ENCODE measurements at places on chromosomes 6 and 20.

DNA sequence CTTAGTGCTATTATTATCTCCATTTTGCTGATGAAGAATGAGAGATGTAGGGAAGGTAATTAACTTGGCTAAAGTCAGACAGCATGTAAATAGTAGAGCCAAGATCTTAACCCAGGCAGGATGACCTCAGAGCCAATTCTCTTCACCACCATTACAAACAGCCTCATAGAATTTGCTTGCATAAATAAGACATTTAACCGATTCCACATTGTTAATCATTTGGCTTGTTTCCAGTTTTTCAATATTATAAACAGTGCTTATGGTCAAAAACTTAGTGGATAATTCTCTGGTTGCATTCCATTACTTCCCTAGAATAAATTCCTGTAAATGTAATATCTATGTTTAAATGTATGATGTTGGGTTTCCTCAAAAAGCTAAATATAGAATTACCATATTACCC, 19.1 kb upstream of the PRDM1 start:
- DNase-seq, result no peak

DNA sequence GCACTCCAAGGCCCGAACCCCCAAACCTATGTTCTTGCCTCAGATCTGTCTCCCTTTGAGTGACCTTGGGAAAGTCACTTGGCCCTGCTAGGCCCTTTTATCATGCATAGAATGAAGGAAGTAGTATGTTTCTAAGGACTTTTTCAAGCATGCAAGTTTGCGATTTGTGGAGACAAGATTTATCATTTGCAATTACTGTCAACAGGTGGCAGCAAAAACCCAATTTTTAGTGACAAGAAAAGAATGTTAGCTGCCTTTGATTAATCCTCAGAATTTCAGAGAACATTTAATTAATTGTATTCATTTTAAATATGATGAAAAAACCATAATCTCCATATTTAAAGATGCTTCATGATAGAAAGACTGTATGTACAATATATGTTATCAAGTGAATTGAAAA, 28.3 kb upstream of the PREP start:
- no peak for DNase-seq

GRCh38 chr6:117906958-117907600, at the start of gene SLC35F1:
TSS of gene SLC35F1 (plus strand) at chr6:117907264.
- no peak for DNase-seq

DNA sequence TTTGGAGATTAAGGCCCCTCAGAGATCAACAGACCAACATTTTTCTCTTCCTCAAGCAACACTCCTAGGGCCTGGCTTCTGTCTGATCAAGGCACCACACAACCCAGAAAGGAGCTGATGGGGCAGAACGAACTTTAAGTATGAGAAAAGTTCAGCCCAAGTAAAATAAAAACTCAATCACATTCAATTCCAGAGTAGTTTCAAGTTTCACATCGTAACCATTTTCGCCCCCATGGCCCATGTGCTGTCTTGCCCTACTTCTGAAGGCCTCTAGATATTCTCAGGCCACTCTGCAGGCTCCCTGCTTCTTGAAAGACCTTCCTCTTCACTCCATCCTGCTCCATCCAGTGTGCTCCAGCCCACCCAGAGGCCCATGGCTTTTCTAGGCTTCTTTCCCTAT, 4.2 kb downstream of the IL17A start:
- no peak for DNase-seq

DNA sequence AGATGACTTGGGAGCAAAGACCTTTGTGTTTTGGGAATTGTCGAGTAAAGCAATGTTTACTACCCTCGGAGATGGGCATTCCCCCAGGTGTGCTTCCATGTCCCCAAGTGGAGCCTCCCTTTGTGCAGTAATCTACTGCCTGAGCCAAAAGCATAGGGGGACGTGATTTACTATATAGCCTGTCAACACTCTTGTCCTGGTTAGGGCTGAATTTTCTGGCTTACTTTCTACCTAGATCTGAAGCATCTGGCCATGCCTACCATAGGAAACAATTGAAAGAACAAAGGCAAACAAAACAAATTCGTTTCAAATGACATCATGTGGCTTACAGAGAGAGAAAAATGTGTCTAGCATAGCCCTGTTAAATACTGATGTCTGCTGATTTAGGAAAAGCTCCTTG, 350.6 kb downstream of the SAMD5 start:
- DNase-seq, result no peak

- DNase-seq, result no peak
Measured at GRCh38 chr6:151357758-151358436, 33.5 kb downstream of the ZBTB2 start.

DNA sequence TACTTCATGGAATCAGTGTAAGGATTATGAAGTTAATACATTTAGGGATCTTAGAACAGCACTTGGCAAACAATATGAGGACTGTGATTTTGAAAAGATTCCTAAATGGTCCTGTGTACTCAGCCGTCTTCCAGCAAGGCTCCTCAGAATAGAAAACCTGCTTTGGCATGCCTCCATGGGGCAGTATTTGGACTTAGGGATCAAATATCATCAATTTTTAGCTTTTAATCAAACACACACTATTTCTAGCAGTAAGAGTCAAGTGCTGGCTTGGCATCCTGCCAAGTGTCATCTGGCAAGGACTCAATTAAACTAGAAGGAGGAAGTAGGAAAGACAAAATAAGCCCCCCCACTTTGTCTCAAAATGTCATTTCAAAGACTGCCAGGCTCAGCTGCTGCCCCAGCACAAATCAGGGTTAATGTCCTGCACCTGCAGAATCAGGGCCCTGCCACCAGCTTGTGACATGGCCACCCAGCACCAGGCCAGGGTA, 40.8 kb downstream of the IYD start:
- no peak for DNase-seq

DNA sequence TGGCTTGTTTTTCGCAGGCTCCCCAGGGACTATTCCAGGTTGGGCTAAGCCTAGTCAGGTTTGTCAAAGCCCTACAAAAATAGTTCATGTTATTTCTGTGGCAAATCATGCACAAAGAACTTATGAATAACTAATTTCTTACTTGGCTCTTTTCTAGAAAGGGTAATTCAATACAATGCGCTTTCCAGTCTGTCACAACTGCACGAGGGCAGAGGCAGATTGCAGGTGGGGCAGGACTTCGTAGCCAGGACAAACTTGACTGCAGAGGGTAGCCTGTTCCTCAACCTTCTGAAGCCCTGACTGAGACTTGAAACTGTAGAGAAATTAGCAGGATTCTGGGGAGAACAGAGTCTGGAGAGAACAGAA, 253.5 kb downstream of the QKI start:
- DNase-seq, result no peak

- DNase-seq, result no peak
Measured at GRCh38 chr6:93992976-93993375, 573.6 kb upstream of the EPHA7 start.

DNA sequence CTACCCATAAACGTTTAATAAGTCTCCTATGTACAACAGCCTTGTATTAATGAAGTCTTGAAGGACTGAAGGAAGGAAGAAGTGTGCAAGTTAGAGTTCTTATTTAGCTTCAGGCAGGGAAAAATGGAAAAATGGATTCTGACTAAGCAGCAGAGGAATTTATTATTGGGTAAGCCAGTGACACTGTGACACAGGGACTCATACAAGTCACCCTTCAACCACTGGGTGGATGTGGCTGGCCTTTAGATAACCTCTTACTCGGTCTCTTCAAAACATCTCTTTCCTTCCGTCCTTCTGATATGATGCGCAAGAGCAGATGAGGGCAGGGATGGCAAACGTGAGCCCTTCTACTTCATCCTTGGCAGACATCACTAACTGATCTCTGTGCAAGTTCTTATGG, 145.6 kb downstream of the DHX35 start:
- DNase-seq, result no peak

DNA sequence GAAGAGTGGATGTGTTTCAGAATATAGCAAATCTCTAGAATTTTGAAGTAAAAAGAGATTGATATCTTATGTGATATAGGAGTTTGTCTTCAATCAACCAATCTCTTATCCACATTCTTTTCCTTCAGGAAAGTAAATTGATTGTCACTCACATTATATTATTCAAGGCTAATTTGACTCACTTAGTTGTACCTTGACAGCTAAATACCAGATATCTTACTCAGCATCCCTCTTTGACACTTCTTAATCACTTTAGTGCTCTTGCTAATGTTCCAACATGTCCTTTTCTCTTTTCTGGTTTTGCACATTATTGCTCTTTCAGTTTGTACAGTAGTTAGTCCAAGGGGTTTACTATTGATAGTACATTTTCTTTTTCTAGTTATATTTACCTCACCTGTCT, 286.9 kb upstream of the PTCHD4 start:
- no peak for DNase-seq

DNA sequence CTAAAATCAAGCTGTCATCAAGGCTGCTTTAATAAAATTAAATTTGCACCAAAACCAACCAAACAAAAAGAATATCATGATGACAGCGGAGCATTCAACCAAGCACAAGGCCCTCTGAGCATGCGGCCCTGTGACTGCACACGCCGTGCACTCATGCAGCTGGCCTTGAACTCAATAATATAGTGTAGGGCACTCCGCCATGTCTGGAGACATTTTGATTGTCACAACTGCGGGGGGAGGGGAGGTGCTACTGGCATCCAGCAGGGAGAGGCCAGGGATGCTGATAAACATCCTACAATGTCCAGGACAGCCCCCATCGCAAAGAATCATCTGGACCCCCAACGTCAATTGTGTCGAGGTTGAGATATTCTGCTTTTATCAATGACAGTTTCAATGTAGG, 9.7 kb downstream of the MOCS3 start:
- no peak for DNase-seq

- no peak for DNase-seq
Measured at GRCh38 chr6:90891355-90891754, 304.5 kb upstream of the MAP3K7 start.

DNA sequence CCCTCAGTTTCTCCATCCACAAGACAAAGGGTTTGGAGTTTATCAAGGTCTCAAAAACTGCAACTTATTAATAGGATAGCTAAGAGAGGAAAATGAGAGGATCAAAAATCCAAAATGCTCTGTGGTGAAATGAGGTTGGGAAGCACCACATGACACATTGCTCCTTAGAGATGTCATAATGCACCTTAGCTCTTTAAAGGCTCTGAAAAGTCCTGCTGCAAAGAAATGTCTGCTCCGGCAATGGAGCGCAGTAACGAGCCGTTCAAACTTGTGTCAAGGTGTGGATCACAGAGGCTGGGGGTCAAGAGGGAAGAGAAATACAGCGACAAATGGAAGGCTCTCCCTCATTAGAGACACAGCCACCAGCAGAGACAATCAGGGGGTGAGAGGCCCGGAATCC, 53.1 kb downstream of the BMP7 start:
- DNase-seq, result no peak

DNA sequence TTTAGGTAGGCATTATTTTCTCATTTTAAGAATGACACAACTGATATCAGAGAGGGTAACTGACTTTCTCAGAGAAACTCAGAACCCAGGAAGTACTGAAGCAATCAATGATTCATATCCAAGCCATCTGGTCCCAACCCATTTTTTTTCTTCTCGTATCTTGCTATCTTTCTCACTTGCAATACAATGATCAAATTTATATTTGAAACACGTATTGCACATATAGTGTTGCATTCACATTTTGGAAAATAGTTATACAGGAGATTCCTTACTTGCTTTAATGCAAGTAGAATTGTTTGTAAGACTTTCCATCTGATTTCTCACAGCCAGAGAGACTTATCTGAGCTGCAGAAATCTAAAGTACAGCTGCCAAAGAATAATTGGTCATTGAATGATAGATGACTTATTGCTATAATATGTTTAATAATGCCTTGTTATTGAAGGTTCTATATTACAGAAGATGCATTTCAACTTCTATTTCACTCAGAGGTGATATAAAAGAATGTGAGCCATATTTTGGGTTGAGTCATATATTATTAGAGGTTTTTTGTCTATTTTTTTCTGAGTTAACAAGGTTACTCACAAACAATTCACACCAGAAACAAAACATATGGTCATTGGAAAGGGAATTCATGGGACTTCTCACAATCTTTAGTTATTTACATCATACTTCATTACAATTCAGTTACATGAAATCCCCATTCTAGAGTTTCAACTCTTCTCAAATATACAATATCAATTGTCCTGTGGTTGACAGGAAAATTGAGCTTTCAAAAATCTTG, 337.5 kb upstream of the CITED2 start:
- no peak for DNase-seq

DNA sequence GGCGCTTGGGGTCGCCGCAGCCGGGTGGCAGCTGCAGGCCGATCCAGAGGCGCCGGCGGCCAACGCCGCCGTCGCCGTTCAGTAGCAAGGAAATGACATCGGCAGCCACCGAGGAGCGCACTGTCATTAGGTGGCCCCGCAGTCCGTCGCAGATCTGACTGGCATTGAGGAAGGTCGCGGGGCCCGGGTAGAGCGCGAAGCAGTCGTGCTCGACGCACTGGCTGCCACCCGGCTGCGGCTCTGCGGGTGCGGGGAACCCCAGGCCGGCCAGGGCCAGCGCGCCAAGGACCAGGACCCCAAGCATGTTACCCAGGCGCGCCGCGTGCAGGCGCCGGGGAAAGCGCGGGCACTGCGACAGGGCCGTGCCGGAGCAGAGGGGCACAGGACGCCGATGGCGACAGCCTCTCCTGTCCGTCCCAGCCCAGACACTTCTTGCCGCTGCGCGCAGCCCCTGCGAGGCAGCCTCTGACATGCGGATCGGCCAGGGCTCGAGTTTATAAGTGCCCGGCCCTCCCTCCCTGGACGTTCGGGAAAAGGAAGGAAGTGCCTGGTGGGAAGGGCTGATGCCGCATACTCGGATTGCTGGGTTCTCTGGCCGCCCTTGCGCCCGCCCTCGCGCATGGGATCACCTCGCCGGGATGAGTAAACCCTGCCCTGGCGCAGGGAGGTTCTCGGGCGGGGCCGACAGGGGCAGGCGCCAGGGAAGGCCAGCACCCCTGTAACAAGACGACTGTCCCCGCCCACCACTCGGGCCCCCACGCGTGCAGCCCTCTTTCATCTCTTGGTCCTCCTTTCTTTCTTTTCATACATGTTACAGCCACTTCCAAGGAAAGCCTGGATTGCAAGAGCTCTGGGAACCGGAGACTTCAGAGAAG, at the start of gene THBD:
Gene THBD, minus strand, starts transcription at position 472 of the 875 bp plus-strand sequence. Its CDS starts 168 bp downstream, at position 304.
- DNase-seq, result no peak

DNA sequence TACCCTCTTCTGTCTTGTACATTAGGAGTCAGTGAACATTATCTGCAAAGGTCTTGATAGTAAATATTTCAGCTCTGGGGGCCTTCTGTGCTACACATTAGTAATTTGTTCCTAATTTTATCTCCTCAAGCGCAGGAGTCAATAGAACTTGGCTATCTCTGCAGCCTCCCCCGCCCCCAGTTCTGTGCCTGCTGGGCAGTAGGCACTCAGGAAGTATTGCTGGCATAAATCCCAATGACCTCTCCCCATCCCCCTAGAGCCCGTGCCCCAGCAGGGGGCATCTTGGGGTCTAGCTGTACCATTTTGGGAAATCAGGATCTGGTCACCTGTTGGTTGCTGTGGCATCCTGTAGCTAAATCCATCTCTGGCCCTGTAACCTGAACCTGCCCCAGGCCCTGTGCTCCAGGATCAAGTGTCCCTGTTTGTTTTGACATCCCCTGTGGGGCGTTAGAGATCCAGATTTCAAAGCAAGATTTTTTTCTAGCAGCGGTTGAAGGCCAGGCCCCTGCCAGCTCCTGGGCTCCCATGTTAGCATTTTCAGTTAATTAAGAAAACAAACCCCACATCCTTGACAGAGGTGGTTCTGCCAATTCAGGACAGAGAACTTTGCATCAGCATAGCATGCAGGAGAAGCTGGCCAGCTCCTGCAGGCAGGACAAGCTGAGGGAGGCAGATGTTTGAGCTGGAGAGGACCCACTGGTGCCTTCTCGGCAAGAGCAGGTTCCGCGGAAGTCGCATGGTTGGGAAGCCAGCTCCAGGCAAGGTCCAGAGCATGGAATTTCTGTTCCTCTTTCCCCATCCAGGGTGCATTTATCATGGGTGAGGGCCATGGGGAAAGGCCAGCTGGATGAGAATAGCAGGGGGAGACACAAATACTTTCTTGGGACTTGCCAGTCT, 32.1 kb downstream of the DAAM2 start:
- no peak for DNase-seq

Data from activated T-cell treated with anti-CD3 and anti-CD28 coated beads for 24 hours (primary cell).